ENCODE measurements at places on chromosomes 12 and 14.

DNA sequence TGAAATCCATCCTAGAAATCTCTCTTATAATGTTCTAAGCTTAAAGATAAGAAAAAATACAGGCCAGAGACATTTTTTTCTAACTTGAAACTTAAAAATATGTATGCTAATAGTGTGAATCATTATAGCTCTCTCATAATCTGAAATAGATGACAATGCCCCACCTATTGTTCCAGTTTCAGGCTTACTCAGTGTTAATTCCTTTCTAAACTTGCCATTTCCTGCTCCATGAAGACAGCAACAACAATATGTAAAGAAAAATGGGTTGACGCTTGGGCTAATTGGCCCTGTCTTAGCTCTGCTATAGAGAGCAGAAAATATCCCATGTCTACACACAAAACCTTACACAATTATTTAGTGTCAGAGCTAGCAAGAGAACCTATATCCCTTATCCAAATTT, 37.1 kb downstream of the LMO3 start:
- DNase-seq: no peak
- no peak overlapping the region for H3K4me3 ChIP-seq
- H3K36me3 ChIP-seq: no peaks in the 10 kb centered on the region
- no peaks in the 10 kb centered on the region for H3K4me1 ChIP-seq
- no peaks in the 10 kb centered on the region for H3K27me3 ChIP-seq

GRCh38 chr12:31033146-31033545, 40.5 kb upstream of the DDX11 start:
- no peaks in the 10 kb centered on the region for H3K36me3 ChIP-seq
- H3K27me3 ChIP-seq: peaks cover 7% of the 10 kb centered on the region
- no peak overlapping the region for H3K27ac ChIP-seq
- no peak for DNase-seq
- peaks cover 15% of the 10 kb centered on the region for H3K4me1 ChIP-seq

DNA sequence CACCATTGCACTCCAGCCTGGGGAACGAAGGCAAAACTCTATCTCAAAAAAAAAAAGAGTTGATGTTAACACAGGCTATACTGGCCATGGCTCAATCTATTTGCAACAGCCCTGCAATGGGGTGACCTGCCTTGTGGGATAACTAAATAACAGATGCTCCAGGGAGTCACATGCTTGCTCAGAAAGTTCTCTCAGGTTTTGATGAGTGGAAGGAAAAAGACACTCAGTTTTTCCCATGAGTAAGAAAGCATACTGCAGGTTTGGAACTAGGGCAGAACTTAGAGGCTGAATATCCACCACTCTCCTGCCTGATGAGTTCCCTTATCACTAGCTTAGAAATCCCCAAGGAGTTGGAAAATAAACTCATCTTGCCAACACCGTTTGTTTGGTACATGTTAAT, 16.9 kb downstream of the WSB2 start:
- H3K27ac ChIP-seq: peak overlapping the region; percentile 92
- no peak for DNase-seq
- peak overlapping the region; percentile 35 for H3K4me3 ChIP-seq
- peaks cover 75% of the 10 kb centered on the region for H3K36me3 ChIP-seq
- no peaks in the 10 kb centered on the region for H3K27me3 ChIP-seq
- H3K4me1 ChIP-seq: peaks cover 38% of the 10 kb centered on the region

DNA sequence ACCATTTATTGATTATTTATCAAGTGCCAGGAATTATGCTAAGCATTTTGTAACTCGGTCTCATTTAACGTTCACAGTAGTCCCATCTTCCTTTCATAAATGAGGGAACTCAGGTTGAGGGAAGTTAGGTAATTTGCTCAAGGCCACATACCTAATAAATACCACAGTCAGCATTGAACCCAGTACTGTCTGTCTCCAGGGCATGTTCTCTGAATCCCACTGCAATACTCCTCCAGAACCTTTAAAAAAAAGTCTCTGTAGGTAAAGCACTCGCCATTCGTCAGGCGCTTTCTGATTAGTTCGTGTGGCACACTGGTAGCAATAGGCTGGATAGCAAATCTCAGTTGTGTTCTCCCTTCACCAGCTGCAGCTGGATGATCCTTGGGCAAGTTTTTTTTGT, 14.3 kb downstream of the SLC17A8 start:
- no peak overlapping the region for H3K27ac ChIP-seq
- peaks cover 4% of the 10 kb centered on the region for H3K27me3 ChIP-seq
- DNase-seq: no peak
- H3K4me1 ChIP-seq: no peaks in the 10 kb centered on the region

- no peaks in the 10 kb centered on the region for H3K27me3 ChIP-seq
- no peaks in the 10 kb centered on the region for H3K4me1 ChIP-seq
- H3K36me3 ChIP-seq: no peaks in the 10 kb centered on the region
Measured at GRCh38 chr14:100838493-100839314, 12.8 kb downstream of the MEG3 start.

DNA sequence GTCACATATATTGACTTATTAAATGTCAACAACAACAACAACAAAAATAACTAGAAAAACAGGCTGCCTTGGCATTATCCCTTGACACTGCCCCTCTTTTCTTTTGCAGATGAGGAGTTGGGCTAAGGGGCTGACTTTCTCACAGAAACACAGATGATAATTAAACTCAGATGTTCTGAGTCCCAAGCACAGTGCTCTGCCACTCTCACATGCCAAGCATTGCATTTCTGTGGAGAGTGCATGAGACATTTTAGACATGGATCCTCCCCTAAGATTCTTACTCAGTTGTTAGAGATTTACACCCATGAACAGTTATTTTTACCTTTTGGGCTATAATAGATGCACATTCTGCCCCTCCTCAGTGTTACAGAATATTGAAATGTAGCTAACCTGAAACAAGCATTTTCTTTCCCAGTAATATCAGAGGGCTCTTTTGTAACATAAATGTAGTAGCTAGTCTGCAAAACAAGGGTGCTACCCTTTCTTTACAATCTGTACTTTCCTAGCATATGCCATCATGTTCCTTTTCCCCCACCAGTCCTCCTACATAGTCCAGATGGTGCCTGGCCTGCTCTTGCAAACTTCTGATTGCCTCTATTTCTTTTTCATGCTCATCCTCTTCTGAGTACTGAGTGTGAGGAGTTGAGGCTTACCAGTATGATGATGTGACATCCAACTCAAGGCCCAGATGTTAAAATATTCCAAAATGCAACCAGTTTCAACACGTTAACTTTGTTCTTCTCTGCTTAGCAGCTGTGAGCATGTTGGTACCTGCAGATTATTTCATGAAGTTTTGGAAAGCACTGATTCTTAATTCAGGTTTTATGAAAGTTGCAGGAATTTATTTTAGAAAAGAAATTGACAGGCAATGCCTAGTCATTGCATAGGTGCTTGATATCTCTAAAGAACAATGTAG, 125.0 kb upstream of the ATP2B1 start:
- H3K27ac ChIP-seq: no peak overlapping the region
- no peak for DNase-seq
- H3K36me3 ChIP-seq: no peaks in the 10 kb centered on the region

GRCh38 chr12:109539508-109539907, 33.8 kb downstream of the MMAB start:
- H3K36me3 ChIP-seq: no peaks in the 10 kb centered on the region
- no peaks in the 10 kb centered on the region for H3K4me1 ChIP-seq
- H3K27me3 ChIP-seq: no peaks in the 10 kb centered on the region
- no peak for DNase-seq
- H3K27ac ChIP-seq: no peak overlapping the region
- no peak overlapping the region for H3K4me3 ChIP-seq

DNA sequence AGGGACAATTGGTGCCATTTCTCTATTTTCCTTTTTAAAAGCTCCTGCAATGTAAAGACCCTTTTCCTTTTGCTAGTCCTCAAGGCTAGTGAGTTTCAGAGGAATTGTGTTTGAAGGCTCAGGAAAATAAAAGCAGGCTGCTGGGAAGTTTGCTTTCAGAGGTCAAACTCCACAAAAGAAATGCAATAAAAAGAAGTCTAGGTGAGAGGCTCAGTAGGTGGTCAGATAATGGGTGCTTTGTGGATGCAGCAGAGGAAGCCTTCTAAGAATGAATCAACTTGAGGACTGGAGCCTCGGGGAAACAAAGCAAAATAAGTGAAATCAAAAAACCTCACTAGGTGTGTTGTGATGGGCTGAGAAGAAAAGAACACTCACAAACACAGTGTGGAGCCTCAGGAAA, 10.3 kb downstream of the CCDC175 start:
- no peaks in the 10 kb centered on the region for H3K36me3 ChIP-seq
- no peaks in the 10 kb centered on the region for H3K4me1 ChIP-seq
- H3K27me3 ChIP-seq: peaks cover 16% of the 10 kb centered on the region
- no peak overlapping the region for H3K27ac ChIP-seq
- no peak for DNase-seq

GRCh38 chr14:71737760-71738159, 194.5 kb upstream of the RGS6 start:
- DNase-seq: no peak
- no peaks in the 10 kb centered on the region for H3K27me3 ChIP-seq
- H3K4me1 ChIP-seq: no peaks in the 10 kb centered on the region
- peaks cover 70% of the 10 kb centered on the region for H3K36me3 ChIP-seq
- H3K27ac ChIP-seq: no peak overlapping the region

Measured in activated T-helper 2 cell treated with anti-CD3 and anti-CD28 coated beads, Interferon-gamma antibody, Interleukin-2, Interleukin-4, amounts not matched to agents 10 μg/mL and 5 μg/mL and 100 μg/mL, durations not matched to agents 14 hours and 24 hours and 36 hours (primary cell).